Stimulated activated CD8-positive, alpha-beta memory T cell treated with anti-CD3 and anti-CD28 coated beads, Interleukin-7, amount 100 ng/mL, for 24 hours (primary cell): ENCODE measurements at places on chromosomes 3 and 15.

- no peak for DNase-seq
These were observed 183.6 kb downstream of the EPHB1 start for GRCh38 chr3:134978658-134979057.

DNA sequence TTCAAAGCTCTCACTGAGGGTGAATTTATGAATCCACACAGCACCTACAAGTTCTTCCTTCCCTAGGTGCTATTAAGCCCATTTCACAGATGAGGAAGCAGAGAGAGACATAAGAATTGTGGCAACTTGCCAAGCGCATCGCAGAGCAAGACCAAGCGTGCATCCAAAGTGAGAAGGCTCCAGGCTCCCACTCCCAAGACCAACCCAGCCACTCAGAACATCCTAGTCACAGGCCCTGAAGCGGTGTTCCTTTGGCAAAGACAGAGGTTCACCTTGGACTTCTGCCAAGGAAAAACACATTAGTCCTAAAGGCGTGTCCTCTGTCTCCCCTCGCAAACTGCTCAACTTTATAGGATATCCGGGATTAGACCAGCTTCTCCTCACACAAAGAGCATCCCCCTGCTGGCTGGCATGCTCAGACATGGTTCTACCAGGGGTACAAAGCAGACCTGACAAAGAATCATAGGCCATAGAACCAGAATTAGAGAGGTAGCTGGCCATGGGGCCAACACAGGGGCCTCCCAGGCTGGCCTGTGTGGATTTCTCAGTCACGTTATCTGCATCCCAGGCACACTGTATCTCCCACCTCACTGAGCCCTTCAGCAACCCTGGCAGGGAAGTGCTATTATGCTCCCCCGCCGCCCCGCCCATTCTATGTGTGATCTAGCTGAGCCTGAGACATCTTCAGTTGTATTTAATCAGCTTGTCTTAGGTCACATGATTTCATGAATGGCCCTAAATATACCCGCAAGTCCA is 160.2 kb downstream of the FOXP1 start:
- DNase-seq, result no peak

DNA sequence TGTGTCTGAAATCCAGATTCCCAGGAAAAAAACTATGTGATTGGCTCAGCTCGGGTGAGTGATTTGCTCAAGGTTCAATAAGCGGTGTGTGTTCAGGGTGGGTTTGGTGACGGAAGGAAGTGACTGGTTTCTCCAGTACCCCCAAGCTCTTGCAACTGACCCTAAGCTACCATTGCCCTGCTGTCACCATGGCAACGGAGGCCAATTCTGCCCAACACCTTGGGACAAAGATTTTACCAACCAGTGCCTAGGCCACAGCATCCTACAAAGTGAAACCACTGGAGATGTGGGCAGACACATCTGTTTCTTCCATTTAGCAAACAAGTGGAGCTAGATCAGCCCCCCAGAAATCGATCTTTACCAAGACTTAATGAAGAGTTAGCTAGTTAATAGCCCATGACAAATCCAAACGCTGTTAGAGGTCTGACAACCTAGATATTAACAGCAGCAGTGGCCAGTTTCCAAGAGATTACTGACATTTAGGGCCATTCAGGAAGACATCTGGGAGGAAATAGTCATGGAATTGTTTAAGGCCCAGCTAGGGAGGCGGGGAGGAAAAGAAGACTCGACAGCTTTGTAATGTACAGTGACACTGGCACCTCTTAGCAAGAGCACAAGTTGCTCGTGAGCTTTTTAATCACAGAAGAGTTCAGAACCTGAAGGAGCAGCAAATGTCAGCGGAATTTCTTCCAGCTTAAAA is 195.9 kb downstream of the SLCO3A1 start:
- no peak for DNase-seq

- DNase-seq, result no peak
These were observed 305.9 kb downstream of the CACNA2D3 start for GRCh38 chr3:54427941-54428871.

GRCh38 chr3:63351159-63352007 is 73.3 kb downstream of the SYNPR start:
- no peak for DNase-seq
